Heart right ventricle (tissue), 16 donors: ENCODE measurements at places on chromosomes 13 and 19.
A peak's percentile ranks its signal among the peaks of the same experiment; 100 is the strongest.

DNA sequence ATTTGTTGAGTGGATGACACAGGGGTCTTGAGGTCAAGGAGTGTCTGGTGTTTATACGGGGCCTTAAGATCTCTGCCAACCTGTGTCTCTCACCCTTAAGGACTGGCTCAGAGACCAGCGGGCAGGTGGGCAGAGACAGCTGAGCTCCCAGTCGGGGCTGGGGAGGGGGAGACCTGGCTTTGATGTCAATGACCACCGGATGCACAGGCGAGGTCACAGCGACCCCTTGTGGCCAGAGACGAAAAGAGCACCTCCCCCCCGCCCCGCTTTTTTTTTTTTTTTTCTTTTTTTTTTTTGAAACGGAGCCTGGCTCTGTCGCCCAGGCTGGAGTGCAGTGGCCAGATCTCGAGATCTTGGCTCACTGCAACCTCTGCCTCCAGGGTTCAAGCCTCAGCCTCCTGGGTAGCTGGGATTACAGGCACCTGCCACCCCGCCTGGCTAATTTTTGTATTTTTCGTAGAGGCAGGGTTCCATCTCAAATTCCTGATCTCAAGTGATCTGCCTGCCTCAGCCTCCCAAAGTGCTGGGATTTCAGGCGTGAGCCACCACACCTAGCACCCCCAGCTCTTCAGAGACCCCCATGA lies 12.1 kb upstream of the KLK14 start:
- H3K27me3 ChIP-seq = no peaks in the 10 kb centered on the region
- no peak for DNase-seq
- no peaks in the 10 kb centered on the region for H3K4me1 ChIP-seq
- H3K4me3 ChIP-seq = no peak overlapping the region
- H3K27ac ChIP-seq = no peak overlapping the region
- H3K36me3 ChIP-seq = no peaks in the 10 kb centered on the region

- H3K4me3 ChIP-seq = no peak overlapping the region
- no peak for DNase-seq
- H3K36me3 ChIP-seq = no peaks in the 10 kb centered on the region
- no peaks in the 10 kb centered on the region for H3K27me3 ChIP-seq
- peak overlapping the region; percentile 59 for H3K27ac ChIP-seq
Observed at GRCh38 chr13:110129076-110129475, 177.9 kb downstream of the COL4A1 start.

GRCh38 chr19:17623224-17623935 lies 64.8 kb downstream of the UNC13A start:
- H3K36me3 ChIP-seq = no peaks in the 10 kb centered on the region
- H3K4me3 ChIP-seq = no peak overlapping the region
- H3K27ac ChIP-seq = no peak overlapping the region
- no peaks in the 10 kb centered on the region for H3K27me3 ChIP-seq
- no peaks in the 10 kb centered on the region for H3K4me1 ChIP-seq

DNA sequence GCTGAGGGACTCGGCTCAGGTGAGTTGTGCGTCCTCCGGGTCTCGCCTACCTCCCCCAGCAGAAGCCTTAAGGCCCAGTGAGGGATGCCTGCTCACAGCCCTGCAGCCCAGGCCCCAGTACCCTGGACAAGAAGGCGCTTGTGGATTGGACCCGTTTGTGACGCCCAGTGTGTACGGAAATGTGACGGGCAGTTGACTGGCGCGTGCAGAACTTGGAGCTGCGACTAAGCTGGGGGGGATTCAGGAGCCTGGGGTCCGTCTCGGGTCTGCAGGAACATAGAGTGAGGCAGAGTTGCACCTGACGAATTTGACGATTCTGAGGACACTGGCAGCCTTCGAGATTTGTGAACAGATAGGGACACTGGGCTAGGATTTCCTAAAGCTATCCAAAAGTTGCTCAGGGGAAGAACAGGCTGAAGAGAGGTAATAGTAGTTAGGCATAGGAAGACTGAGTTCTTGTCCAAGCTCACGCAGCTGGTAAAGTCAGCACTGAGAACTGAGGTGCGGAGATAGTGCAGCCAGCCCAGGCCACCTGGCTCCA lies 519 bp downstream of the ZNF551 start:
- H3K27ac ChIP-seq = peak overlapping the region; percentile 85
- H3K4me3 ChIP-seq = peak overlapping the region; percentile 95
- H3K4me1 ChIP-seq = peaks cover 22% of the 10 kb centered on the region
- peaks cover 31% of the 10 kb centered on the region for H3K36me3 ChIP-seq

GRCh38 chr19:56222901-56223300 lies 20.8 kb downstream of the ZSCAN5C start:
- no peak overlapping the region for H3K27ac ChIP-seq
- H3K27me3 ChIP-seq = no peaks in the 10 kb centered on the region
- no peaks in the 10 kb centered on the region for H3K36me3 ChIP-seq
- no peak overlapping the region for H3K4me3 ChIP-seq
- H3K4me1 ChIP-seq = no peaks in the 10 kb centered on the region
- DNase-seq = no peak

DNA sequence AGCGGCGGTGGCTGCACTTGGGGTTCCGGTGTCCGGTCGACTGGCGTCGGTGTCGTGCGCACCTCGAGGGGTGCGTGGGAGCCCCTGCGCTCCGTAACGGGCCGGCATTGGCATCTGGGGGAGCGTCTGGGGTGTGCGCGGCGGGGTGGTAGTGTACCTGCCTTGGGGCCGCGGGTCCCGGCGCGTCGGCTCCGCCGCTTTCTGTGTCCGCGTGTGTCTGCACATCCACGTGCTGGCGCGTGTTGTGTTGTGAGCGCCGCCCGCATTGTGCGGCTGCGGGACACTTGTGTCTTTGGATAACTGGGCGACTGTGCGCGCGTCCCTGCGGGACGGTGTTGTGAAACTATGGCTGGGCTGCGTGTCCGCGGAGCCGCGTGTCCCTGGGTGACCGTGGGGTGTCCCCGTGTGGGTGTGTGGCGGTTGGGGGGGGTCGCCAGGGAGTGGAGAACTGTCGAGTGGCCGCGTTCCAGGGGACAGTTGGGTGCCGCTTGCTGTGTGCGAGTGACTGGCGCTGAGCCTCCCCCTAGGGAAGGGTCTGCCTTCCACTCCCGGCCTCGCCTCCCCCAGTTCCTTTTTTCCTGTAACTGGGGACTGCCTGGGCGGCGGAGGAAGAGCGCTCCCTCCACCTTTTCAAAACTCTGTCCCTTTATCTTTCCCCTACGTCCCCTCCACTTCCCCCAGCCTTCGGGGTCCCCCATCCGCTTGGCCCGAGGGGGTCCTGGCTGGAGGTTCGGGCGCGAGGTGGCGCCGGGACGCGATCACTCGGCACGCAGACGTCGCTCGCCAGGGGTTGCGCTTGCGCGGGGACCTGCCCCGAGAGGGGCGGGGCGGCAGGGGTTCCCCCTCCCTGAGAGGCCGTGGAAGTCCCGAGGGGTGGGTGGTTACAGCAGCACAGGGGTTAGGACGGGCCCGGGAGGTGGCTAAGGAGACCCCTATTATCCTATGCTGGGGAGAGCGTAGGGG lies 5.7 kb upstream of the NFIC start:
- H3K36me3 ChIP-seq = no peaks in the 10 kb centered on the region
- peak; percentile 84 for DNase-seq
- H3K27me3 ChIP-seq = peaks cover 10% of the 10 kb centered on the region
- H3K4me1 ChIP-seq = peaks cover 43% of the 10 kb centered on the region
- H3K4me3 ChIP-seq = peak overlapping the region; percentile 98

- H3K27me3 ChIP-seq = no peaks in the 10 kb centered on the region
- H3K27ac ChIP-seq = no peak overlapping the region
- no peaks in the 10 kb centered on the region for H3K36me3 ChIP-seq
- H3K4me1 ChIP-seq = peaks cover 17% of the 10 kb centered on the region
- no peak overlapping the region for H3K4me3 ChIP-seq
Observed at GRCh38 chr13:50794226-50794625, 49.3 kb downstream of the DLEU7 start.

- no peak overlapping the region for H3K4me3 ChIP-seq
- no peaks in the 10 kb centered on the region for H3K36me3 ChIP-seq
- peak overlapping the region; percentile 86 for H3K27ac ChIP-seq
- DNase-seq = no peak
- H3K4me1 ChIP-seq = peaks cover 24% of the 10 kb centered on the region
Observed at GRCh38 chr13:113151745-113152690, 6.4 kb upstream of the PROZ start.

DNA sequence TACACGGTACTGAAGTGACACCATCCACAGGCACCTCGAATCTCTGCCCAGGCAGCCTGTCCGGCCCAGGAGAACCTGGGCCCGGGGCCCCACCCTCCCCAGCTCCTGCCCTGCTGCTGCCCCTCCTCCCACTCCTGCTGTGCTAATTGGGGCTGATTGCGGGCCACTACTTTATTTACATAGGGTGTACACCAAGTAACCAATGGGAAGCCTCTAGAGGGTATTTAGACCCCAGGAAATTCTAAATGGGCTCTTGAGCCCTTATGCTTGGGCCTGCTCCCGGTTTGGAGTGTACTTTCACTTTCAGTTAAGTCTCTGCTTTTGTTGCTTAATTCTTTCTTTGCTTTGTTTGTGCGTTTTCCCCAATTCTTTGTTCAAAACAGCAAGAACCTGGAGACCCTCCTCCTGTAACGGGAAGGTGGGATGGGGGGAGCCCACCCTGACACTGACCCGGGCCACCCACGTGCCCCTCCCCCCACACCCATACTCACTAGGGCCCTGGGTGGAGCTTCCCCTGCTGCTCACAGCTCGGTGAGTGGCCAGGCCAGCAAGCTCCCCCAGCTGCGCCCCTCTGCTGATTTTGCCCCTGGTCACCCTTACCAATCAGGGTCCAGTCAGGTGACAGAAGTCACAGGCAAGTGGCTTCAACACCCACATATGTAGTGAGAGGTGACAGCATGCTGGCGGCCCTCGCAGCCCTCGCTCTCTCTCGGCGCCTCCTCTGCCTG lies 9.4 kb downstream of the SCGB2B2 start:
- H3K36me3 ChIP-seq = no peaks in the 10 kb centered on the region
- H3K27me3 ChIP-seq = no peaks in the 10 kb centered on the region
- no peaks in the 10 kb centered on the region for H3K4me1 ChIP-seq
- no peak for DNase-seq
- peak overlapping the region; percentile 26 for H3K4me3 ChIP-seq
- H3K27ac ChIP-seq = peak overlapping the region; percentile 25

GRCh38 chr13:81781471-81781870 lies 1440.5 kb upstream of the SPRY2 start:
- H3K4me3 ChIP-seq = no peak overlapping the region
- no peaks in the 10 kb centered on the region for H3K36me3 ChIP-seq
- H3K27ac ChIP-seq = no peak overlapping the region

DNA sequence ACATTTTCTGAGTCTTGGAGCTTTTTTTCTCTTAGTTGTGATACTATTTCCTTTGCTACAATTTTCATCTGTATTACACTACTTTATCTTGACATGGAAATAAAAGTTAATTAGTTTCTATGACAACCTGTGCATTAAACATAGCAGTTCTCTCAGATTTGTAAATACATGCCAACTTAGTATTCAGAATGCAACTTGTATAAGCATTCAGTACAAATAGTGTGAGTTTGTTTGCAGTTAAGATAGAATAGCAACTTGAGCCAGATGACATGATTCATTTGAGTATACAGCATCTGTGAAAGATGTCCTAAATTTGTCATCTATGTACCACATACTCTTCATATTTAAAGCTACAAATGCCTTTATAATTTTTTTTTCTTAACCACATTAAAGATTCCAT lies 98.1 kb downstream of the DACH1 start:
- H3K36me3 ChIP-seq = no peaks in the 10 kb centered on the region
- H3K27ac ChIP-seq = no peak overlapping the region
- no peaks in the 10 kb centered on the region for H3K27me3 ChIP-seq
- H3K4me3 ChIP-seq = no peak overlapping the region

DNA sequence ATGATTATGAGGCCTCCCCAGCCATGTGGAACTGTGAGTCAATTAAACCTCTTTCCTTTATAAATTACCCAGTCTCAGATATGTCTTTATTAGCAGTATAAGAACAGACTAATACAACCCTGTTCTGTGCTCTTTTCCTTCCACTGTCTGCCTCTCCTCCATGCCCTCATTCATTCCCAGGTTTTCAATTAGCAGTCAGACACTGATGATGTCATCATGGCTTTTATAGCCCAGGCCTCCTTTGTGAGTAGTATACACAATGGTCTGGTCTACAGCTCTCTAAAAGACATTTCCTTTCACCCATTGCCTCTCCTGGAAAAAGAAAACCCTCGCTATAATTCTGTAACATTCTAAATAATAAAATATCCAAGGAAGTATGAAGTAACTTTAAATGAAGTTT lies 25.5 kb downstream of the FGF14 start:
- H3K4me3 ChIP-seq = no peak overlapping the region
- H3K36me3 ChIP-seq = no peaks in the 10 kb centered on the region
- no peaks in the 10 kb centered on the region for H3K4me1 ChIP-seq
- no peak for DNase-seq

DNA sequence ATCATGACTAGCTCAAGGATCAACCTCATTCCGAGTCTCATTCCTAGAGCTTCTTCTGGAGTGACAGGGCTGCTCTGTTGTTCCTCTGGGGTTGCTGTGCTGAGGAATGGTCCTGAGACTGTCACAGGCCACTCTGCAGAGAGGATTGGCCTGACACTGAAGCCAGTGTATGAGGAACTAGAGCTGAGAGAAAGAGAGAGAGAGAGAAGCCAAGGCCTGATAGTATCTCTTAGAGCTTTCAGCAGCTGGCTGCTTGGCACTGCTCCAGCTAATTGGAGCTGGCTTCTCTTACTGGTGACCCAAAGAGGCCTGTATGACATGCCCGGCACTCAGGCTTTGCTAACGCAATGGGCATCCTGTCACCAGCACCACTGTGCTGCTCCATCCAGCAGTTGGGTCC lies 73.4 kb upstream of the FLT1 start:
- H3K4me1 ChIP-seq = peaks cover 13% of the 10 kb centered on the region
- no peak overlapping the region for H3K4me3 ChIP-seq
- no peaks in the 10 kb centered on the region for H3K27me3 ChIP-seq
- peak; percentile 77 for DNase-seq
- H3K36me3 ChIP-seq = no peaks in the 10 kb centered on the region
- H3K27ac ChIP-seq = no peak overlapping the region

DNA sequence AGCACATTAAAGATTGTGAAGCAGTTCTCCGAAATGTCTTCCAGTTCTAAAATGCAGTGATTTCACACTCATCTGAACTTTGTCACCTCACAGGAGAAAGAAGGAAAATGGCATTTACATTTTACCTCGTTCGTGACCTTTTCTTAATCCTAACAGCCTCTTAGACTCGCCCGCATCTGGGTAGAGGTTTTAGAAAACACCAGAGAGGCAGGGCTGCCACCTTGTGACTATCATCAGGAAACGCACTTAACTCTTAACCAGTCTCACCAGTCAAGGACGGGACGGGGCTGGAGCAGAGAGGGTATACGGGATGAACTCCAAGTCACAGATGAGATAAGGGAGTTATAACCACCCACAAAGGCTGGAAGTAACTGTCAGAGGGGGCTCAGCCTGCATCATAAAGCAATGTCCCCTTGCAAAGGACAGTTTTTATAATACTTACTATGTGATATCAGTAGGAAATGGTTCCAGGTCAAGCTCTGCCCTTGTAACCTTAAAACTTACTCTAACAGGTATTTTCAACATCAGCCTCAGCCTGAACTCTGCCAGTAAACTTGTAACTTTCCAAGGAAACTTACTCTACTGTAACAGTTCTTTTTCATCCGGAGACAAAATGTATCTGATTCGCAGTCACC lies 8.6 kb upstream of the CEACAM6 start:
- H3K36me3 ChIP-seq = no peaks in the 10 kb centered on the region
- no peak overlapping the region for H3K4me3 ChIP-seq
- DNase-seq = no peak
- peaks cover 20% of the 10 kb centered on the region for H3K27me3 ChIP-seq
- H3K4me1 ChIP-seq = no peaks in the 10 kb centered on the region

GRCh38 chr13:72959643-72960042 lies 99.2 kb upstream of the KLF5 start:
- H3K27me3 ChIP-seq = no peaks in the 10 kb centered on the region
- H3K27ac ChIP-seq = no peak overlapping the region
- H3K4me3 ChIP-seq = no peak overlapping the region
- H3K4me1 ChIP-seq = no peaks in the 10 kb centered on the region
- peaks cover 21% of the 10 kb centered on the region for H3K36me3 ChIP-seq

- H3K4me3 ChIP-seq = peak overlapping the region; percentile 72
- no peaks in the 10 kb centered on the region for H3K27me3 ChIP-seq
- peak; percentile 88 for DNase-seq
- peaks cover 5% of the 10 kb centered on the region for H3K4me1 ChIP-seq
Observed at GRCh38 chr13:30421093-30422053, 920 bp upstream of the UBE2L5 start.
